ENCODE measurements at places on chromosomes 7 and 10.

GRCh38 chr7:158957510-158957906, 101.2 kb downstream of the DYNC2I1 start:
- no peak for ATAC-seq

- ATAC-seq = no peak
Measured at GRCh38 chr7:155913719-155914118, 101.5 kb upstream of the SHH start.

DNA sequence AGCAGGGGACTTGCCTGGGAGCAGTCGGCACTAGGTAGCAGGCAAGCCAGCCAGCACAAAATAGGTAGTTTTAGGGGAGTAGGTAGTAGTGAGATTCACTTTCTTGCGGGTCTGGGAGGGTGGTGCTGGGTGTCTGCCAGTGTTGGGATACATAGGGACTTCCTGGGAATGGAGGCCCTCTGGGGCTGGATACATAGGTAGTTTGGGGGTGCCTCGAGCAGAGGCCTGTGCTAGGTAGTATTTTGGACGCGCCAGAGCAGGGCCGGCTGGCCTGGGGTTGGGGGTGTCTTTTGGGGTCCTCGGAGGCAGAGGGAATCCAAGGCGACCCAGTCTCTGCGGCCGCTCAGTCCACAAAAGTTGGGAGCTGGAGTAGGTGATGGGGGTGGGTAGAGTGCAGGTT, 2.0 kb upstream of the HOXA3 start:
- no peak for ATAC-seq

DNA sequence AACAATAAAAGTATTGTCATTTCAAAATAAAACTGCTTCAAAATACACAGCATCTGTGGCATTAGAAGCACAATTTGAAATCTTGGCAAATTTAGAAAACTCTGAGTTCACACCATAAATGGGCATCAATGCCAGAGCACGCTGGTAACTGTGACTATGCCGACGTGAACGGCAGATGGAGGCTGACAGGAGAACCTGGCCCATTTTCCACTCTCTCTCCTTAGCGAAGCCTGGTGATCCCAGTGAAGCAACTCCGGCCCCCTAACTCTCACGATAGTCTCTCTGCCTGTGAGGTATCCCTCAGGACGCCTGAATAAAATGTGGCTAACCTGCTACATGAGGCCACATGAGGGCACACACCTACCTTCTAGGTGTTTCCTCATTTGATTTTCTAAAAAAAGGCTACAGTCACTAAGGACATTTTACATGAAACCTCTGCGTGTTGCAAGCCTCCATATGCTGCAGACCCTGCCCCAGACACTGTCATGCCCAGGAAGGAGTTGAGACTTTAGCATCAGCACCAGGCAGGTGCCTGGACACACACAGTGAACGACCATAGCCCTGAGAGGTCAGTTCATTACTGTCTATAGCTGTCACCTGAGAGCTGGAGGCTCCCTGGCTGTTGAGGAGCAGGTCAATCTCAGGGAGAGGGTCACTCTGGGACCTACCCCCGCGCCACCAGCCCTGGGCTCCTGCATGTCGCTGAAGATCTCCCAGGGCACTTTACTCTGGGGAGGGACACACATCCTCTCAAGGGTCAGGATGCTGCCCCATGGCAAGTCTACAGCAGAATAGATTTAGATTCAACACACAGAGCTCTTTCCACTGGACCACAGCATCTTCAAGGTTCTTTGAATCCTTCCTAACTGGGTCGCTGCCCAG, 62.9 kb upstream of the CAMK2B start:
- no peak for ATAC-seq

DNA sequence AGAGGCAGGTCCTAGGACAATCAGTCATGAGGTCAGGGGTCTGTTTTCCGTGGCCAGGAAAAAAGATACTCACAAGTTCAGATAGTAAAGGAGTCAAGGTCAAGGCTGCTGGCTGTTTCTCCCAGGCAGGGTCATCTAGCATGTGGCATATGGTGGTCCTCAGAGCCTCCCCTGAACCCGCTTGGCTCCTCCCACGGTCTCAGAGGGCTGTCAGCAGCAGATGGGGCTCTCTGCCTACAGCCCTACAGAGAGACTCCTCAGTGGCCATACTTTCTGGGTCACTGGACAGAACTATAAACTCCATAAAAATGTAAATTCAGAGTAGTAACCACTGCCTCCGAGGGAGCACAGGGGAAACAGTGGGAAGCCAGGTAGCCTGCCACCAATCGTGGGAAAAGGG, 11.3 kb upstream of the DRGX start:
- ATAC-seq = no peak

DNA sequence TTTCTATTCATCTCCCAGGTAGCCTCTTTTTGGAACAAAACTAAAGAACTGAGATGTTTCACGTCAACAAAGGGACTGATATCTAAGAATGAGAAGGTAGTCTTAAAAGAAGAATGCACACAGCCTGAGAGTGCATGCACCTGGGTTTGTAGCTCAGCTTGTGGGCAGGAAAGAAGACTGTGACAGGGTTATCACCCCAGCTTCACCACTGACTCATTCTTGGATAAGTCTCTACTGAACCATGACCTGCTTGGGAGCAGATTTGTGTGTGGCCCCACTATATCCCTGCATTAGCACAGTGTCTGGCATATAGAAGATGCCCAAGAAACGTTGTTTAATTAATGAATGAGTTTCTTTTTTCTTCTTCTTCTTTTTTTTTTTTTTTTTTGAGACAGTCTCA, 187.5 kb downstream of the GPAM start:
- ATAC-seq = no peak

- ATAC-seq = no peak
Measured at GRCh38 chr7:26198133-26198780, 2.3 kb downstream of the HNRNPA2B1 start.
